ENCODE measurements at places on chromosomes 2 and 18.

DNA sequence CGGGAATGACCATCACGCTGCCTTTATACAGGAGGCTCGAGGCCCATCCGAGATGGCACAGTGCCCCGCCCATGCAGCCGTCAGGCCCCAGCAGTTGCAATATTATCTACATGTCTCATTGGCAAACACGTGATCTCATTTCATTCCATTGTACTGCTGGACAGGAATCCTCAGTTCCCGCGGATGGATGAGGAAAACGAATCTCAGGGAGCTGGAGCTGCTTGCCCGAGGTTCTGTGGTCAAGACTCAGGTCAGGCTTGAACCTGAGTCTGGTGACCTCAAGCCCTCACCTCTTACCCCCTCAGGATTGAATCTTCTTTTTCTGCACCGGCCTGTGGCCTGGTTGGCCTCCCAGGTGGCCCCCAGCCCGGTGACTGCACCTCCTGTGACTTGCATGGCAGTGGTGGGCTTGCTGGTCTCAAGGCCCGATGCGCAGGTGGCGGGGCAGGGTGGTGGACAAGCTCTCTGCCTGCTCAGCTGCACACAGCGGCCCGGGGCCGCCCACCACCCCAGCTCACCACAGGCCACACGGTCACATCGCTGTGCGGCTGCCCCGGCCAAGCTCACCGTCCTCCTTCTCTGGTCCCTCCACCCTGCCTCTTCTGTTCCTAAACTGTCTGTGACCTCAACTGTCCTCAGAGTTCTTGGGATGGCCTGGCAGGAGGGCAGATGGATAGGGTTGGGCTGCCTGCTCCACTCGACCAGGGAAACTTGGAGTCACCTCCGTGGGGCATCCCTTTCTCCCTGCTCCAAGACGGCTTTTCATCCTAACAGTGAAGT lies 52.0 kb upstream of the HS6ST1 start:
- DNase-seq, result no peak

DNA sequence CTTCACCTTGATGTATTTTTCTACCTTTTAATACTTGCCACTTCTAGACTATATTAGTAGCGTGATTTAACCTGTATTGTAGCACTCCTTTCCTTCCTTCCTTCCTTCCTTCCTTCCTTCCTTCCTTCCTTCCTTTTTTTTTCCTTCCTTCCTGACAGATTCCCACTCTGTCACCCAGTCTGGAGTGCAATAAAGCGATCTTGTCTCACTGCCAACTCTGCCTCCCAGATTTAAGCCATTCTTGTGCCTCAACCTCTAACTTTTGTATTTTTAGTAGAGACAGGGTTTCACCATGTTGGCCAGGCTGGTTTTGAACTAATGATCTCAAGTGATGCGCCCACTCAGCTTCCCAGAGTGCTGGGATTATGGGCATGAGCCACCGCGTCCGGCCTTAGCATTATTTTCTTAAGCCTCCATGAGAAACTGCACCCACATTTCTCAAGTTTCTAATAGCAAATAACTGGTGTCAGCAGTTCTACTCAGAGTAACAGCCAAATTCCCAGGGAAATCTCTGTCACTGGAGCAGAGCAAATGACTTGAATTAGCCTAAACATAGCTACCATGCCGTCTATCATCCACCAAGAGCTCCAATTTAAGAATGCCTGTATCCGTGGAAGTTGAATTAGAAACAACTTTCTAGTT lies 529.2 kb downstream of the LRP1B start:
- no peak for DNase-seq

DNA sequence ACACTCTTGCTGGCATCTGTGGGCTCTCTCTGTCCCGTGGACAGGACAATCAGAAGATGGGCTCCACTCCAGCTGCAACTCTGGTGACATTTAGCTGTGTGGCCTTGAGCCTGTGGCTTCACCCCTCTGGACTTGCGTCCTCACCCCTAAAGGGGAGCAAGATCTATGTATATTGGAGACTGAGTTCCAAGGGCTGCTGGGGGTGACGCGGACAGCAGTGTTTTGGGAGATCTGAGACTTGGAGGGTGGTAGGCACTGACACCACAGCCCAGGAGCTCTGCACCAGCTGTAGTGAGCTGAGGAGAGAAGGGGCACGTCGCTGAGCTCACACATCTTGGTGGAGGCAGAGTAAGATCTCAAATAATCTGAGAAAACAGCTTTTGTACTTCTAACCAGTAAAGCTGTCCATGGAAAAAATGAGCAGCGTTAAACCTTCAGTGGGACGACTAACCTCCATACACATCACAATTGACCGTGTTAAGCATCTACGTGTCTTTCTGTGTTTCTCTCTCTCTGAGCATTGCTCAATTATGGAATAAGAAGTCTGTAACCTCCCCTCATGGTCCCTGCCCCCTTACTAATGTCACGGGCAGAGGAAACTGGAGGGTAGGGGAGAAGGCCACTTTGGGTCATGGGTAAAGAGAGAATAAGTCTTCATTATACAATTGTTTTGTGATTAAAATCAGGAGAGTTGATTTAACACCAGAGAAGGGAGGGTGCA lies 85.8 kb downstream of the SH3RF3 start:
- DNase-seq, result no peak

GRCh38 chr2:145728511-145728910 lies 1208.6 kb upstream of the ZEB2 start:
- no peak for DNase-seq

- no peak for DNase-seq
Measured at GRCh38 chr18:26424428-26425147, 123.8 kb downstream of the KCTD1 start.

All from activated naive CD4-positive, alpha-beta T cell (primary cell).